ENCODE measurements at places on chromosomes 5 and 9.

- DNase-seq, result no peak
These were observed 97.8 kb upstream of the C5orf63 start for GRCh38 chr5:127170918-127171600.

GRCh38 chr5:165333623-165334022 lies 1828.2 kb downstream of the MAT2B start:
- DNase-seq, result no peak

GRCh38 chr5:99032234-99033013 lies 103.6 kb upstream of the CHD1 start:
- peak; percentile 65 for DNase-seq

- DNase-seq, result no peak
These were observed 22.5 kb downstream of the ARHGEF28 start for GRCh38 chr5:73648515-73648914.

DNA sequence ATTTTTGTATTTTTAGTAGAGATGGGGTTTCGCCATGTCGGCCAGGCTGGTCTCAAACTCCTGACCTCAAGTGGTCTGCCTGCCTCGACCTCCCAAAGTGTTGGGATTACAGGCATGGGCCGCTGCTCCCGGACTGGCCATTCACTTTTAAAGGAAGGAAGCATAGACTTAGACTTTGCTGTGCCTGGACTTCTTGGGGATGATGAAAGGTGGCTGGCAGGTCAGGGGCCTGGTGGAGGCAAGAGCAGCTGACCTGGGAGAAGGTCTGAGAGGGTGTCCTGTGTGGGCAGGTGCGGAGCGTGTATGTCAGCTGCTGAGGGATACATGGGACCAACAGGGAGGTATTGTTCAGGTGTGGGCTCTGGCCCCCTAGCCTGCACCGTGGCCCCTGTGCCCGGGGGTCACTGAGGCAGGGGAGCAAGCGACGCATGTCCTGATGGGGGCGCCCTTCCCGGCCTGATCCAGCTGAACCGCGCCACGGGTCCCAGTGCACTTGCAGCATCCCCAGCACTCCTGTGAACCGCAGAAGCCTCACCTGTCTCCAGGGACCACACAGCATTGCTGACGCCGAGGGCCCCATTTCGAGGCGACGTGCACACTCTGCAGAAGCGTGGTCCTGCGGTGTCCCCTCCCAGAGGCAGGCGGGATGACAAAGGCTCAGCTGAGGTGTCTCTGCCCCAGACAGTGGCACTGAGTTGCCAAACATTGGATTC lies 23.1 kb downstream of the NDUFS6 start:
- no peak for DNase-seq

- DNase-seq, result no peak
These were observed 26.9 kb upstream of the IGFBPL1 start for GRCh38 chr9:38451162-38451561.

GRCh38 chr5:157266286-157267007 lies 524 bp downstream of the CYFIP2 start:
- no peak for DNase-seq

DNA sequence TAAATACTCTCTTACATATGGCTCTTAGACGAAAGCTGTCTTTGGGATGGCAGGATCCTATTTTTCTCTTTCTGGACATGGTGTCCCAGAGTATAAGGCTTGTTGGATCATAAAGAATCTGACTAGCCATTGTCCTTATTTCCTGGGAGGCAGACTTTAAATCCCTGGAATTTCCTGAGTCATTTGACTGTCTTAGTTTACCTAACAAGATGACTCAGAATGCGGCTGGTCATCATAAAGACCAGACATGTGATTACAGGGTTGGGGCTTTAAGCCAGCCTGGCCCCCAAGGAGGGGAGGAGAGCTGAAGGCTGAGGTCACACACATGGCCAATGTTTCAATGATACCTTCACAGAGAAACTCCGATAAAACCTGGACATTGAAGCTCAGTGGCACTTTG lies 37.2 kb downstream of the FAM240B start:
- peak; percentile 2 for DNase-seq

- no peak for DNase-seq
These were observed 452.3 kb downstream of the ZSWIM6 start for GRCh38 chr5:61784341-61784740.

- DNase-seq, result no peak
These were observed 144.1 kb upstream of the IER5L start for GRCh38 chr9:129322022-129322621.

- DNase-seq, result peak; percentile 44
These were observed 138.1 kb downstream of the ATPSCKMT start for GRCh38 chr5:10111571-10111970.

- no peak for DNase-seq
These were observed 21.9 kb upstream of the DTWD2 start for GRCh38 chr5:119010206-119010605.

- DNase-seq, result no peak
These were observed at the start of gene C9orf50 for GRCh38 chr9:129620669-129621295. TSS of gene C9orf50 (minus strand) at chr9:129621101. CDS start at chr9:129620574, 527 bp downstream.

DNA sequence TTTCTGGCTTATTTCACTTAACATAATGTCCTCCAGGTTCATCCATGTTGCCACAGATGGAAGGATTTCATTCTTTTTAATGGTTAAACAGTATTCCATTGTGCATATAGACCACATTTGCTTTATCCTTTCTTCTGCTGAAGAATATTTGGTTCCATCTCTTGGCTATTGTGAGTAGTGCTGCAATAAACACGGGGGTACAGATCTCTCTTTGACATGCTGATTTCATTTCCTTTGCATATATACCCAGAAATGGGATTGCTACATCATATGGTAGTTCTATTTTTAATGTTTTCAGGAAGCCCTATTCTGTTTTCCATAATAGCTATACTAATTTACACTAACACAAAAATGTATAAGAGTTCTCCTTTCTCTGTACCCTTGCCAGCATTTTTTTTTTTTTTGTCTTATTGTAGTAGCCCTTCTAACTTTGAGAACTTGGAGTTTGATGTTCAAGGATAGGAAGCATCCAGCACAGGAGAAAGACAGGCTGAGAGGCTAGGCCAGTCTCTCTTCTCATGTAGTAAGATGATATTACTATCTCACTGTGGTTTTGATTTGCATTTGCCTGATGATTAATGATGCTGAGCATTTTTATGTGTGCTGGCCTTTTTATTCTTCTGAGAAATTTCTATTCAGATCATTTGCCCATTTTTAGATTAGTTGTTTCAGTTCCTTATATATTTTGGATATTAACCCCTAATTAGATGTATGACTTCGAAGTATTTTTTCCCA lies 592.2 kb upstream of the ZNF608 start:
- DNase-seq, result no peak

DNA sequence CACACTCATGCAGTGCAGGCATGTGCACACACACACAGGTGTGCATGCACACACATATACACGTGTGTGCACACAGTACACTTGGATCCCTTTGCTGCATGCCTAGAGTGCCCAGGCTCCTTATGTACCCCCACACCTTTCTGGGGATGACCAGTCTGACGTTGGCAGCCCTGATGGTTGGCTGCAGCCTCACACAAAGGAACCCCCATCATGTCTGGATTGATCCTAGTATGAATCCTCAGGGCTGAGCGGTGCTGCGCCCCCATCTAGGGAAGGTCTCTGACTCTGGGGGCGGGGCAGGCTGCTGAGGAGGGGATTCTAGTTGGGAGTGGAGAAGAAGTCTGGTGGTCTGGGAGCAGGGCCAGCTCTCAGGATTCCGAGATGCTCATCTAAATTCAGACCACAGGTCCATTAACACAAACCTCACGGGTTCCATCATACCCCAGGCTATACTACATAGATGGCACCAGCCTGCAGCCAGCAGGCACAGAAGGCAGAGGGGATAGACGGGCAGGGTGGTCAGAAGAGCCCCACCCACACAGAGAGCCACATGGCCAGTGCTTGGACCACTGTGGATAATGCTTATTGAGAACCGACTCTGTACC lies 50.5 kb upstream of the OLFM1 start:
- DNase-seq, result no peak

- no peak for DNase-seq
These were observed 505.1 kb upstream of the KLF4 start for GRCh38 chr9:107994648-107995047.

DNA sequence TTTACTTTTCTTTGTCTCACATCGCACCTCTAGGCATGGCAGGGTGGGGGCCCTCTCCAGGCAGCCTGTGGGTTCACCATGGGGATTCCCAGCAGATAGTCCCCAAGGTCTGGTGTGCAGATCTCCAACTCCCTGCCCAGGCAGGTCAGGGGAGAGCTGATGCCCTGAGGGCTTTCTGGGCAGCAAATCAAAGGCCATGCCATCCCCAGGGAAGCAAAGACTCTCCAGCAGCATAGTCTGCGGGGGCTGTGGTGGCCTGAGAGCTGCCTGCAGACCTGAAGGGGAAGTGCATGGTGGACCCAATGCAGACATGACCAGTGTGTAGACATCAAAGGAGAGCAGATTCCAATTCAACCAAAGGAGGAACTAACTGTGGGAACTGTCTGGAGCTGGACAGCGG lies 7.7 kb downstream of the NEURL1B start:
- DNase-seq, result no peak

DNA sequence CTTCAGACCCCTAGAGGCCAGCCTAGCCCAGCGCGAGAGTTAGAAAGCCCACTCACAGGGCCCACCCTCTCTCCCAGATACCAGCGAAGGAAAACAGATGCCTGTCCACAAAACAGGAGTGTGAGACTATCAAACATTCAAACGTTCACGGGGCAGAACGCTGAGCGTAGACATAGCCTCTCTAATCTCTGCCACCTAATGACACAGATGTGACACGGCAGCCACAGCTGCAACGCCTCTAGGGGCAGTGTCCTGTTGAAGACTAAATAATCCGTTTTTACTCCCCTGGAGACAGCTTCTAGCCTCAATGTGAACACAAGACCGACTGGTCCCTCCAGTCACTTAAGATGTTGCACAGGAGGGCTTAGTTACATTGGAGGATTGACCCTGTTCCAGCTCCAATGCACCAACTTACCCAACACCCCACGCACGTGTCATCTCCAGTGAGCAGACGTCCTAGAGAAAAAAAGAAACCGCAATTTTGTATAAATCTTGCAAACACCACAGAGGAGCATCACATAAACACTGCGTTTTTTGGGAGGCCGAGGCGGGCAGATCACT lies 14.3 kb downstream of the DIPK1B start:
- DNase-seq, result no peak

DNA sequence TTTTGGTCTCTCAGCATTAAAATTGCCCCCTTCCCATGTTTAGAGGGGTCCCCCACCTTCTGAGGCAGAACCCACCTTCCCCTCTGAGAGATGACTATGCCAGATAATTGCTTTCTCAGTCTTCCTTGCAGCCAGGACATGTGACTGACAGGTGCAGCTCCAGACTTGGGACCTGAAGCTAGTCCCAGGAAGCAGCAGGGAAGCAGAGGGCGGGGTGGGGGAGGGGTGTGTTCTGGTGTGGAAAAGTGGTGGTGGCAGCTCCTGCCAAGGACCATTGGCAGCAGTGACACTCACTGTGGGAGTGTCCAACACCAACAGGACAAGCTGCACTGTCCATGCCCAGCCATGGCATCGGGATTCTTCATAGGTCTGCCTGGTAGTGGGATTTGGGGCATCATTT lies 2.3 kb downstream of the EIF4E1B start:
- no peak for DNase-seq

DNA sequence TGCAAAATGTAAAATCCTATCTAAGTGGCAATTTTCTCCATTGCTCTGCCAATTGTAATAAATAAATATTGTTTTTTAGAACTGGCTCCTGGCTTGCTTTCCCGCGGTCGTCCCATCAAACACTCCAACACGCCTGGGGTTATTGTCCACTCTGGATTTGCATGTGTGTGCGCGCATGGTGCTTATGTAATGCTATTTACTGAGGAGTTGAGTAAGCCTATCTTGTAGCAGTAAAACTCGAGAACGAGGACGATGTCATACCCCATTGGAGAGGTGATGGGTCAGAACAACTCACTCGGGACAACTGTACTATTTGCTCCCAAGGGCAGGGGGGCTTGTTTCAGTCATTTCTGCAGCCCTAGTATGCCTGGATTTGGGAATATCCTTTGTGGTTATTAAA lies 220.9 kb downstream of the PAX5 start:
- no peak for DNase-seq

- no peak for DNase-seq
These were observed 17.6 kb downstream of the TRIM14 start for GRCh38 chr9:98101416-98101815.

GRCh38 chr5:80967500-80968181 lies 7.5 kb downstream of the RASGRF2 start:
- peak; percentile 42 for DNase-seq

- no peak for DNase-seq
These were observed 199.3 kb downstream of the TTLL11 start for GRCh38 chr9:121893786-121894185.

GRCh38 chr5:77267496-77267895 lies 57.0 kb downstream of the PDE8B start:
- no peak for DNase-seq

GRCh38 chr9:80467632-80468031 lies 895.9 kb downstream of the TLE4 start:
- no peak for DNase-seq

DNA sequence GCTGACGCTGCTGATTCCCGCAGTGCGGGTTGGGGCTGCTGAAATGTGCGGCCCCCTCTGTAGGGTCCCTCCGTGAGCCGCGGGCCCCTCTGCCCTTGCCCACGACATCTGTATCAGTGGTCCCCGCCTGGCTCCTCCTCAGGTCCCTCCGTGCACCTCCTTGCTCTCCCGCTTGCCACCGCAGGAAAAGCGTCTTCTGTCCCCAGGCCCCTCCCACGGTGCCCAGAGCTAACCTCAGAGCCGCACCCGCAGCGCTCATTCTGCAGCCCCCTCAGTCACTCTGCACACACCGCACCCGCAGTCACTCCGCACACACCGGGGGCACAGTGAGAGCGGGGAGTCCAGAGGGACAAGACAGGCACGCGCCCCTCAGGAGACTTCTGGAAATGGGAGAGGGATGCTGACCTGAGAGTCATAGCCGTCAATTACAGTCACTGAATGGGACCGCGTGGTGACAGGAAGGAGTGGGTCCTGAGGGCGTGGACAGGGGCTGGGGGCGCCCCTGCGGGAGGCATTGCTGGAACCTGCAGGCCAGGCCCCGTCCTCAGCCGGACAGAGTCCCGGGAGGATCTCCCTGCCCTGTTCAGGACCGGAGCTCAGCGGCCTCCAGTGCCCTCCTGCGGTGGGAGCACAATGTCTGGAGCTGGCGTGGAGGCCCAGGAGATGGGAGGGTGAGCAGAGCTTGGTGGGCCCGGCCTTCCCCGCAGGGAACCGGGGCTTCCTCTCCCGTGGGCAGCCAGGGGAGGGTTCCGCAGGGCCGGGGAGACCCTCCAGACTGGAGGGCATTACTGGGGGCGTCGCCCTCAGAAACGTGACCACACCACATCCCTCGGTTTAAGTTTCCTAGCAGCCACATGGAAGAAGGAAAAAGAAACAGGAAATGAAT lies 66.1 kb upstream of the CTSL start:
- DNase-seq, result no peak

- no peak for DNase-seq
These were observed 26.2 kb upstream of the ZNF608 start for GRCh38 chr5:124772457-124773200.

- no peak for DNase-seq
These were observed 595.6 kb downstream of the RAB3C start for GRCh38 chr5:59178482-59178881.
